Stimulated activated CD4-positive, alpha-beta T cell treated with anti-CD3 and anti-CD28 coated beads, Interleukin-1b, Interleukin-23, amount 100 ng/mL, for 24 hours (primary cell): ENCODE measurements at places on chromosomes 2 and 18.

GRCh38 chr2:121150713-121151112 is 134.3 kb downstream of the TFCP2L1 start:
- no peak for DNase-seq

GRCh38 chr2:8022908-8023640 is 658.8 kb upstream of the ID2 start:
- DNase-seq: no peak

- DNase-seq: no peak
These were observed 23.9 kb downstream of the WDFY1 start for GRCh38 chr2:223921204-223921603.

- DNase-seq: no peak
These were observed 41.3 kb downstream of the SCG2 start for GRCh38 chr2:223560749-223561435.

DNA sequence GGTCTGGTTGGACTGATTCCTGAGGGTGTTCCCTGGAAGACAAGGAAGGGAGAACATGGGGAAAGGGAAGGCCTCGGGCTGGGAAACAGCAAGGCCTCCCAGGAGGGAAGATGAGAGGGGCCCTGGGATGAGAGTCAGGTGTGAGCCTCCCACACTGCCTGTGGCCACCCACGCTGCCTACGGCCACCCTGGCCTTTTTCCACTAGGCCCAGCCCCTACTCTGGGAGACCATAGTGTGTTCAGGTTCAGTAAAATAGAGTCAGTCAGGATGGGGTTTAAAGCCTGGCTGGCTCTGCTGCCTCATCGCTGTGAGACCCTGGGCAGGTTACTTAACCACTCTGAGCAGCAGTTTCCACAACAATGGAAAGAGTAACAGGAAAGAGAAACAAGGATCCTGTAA is 47.7 kb upstream of the MAL start:
- no peak for DNase-seq

- no peak for DNase-seq
These were observed 50.9 kb downstream of the ADI1 start for GRCh38 chr2:3468296-3468988.

DNA sequence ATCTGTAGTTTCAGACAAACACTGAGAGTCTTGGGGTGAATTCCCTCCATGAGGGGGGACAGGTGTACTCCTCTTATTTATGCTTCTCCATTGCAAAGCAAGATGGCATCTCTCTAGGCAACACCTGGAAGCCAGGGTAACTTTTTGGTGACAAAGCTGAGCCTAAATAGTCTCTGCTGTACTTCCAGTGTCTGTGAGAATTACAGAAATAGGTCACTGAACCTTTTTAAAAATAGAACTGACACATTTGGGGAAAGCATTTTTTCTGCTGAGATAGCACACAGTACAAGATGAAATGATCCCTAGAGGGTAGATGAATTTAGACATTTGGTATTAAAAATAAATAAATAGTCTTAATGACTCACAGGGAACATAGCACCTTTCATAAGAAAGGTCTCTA is 71.7 kb upstream of the SP3 start:
- no peak for DNase-seq

DNA sequence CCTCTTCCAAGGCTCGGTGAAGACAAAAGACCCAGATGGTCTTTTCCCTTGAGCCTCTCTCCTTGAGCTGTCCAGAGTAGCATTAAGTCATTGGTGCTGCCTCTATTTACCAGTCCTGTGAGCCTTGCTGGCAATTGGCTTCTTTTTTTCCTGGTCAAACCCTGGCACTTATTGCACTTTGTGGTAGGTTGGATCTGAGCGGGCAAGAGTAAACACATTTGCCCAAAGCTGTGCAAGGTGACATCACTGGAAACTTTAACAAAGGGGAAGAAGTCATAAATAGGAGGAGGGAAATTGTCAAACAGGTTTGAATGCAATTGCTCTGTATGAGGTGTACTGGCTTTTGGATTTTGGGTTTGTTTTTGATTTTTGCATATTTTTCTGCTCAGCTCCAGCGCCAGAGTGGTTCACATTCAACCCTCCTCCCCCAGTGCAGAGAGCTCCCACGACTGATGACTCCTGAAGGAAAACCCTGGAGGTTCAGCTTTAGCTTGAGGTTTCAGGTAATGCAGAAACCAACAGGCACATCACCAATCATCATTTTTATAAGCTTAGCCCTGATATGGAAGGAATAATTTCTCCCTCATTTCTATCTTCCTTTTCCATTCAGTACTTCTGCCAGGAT is 8.3 kb downstream of the KCNE4 start:
- no peak for DNase-seq

DNA sequence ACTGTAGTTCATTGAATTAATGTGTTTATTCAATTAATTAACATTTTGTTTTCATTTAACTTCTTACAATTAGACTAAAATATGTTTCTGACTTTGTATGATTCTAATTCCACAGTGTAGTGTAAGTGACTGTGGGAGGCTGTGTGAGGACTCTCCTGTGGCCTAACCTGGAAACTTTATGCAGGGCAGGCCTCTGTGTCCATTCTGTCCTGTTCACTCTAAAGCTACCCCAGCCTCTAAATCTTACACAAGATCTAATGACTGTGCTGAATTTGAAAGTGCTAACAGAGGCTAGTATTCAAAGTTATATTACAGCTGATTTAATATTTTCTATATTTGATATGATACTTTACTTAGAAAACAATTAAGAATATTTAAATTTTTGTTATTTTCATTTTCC is 270.5 kb upstream of the CDH19 start:
- DNase-seq: no peak

DNA sequence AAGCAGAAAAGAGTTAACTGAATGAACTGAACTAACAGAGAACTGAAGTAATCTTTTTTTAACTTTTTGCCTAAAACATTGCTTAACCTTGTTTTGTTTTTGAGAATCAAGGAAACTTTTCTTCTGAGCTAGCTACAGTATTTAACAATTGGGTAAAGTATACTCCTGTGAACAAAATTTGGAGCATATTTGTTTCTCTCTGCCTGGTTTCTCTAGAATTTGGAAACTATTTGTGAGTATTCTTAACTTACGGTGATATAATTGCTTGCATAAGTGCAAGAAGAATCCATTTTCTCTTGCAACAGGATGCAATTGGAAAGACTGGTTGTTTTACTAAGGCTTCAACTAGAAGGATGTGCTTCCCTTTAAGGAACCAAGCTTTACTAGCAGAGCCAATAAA is 65.9 kb upstream of the FAM98A start:
- no peak for DNase-seq

DNA sequence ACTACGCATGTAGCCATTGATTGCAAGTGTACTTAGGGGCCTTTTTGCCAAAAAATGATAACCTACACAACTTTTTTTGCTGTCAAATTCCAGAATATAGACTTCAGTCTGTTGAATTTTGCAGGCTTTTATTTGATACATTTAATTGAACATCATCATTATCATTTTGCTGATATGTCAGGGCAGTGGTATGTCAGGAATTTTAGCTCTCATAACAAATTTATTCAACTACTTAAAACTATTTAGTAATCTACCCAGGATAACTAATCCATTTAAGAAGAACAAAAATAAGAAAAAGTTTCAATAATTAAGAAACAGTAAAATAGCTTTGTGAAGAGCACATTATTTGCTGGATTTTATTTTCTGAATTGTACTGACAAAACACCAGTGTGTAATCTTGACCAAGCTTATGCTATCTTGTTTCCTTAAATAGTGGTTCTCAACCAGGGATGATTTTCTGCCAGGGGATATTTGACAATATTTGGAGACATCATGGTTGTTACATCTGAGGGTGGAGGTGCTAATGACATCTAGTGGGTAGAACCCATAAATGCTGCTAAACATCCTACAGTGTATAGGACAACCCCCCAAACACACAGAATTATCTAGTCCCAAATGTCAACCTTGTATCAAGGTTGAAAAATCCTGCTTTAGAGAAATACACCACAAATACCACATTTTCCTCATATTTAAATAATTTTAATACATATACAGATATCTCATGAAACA is 12.1 kb upstream of the TTN start:
- no peak for DNase-seq

DNA sequence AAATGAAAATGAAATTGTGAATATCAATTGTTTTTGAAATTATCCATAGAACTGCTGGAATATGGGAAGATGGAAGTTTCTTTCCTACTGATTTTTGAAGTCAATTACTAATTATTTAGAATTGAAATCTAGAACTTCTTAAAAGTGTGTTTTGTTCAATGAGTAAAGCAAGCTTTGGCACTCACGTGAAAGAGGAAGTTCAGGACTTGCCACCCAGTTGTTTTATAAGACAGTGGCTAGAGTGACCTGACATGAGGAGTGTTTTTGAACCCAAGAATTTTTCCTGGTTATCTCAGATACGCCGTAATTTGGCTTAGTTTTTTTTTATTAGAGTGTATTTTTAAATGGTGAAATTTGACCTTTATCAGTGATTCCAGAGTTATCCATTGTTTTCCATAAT is 3.5 kb downstream of the MXD1 start:
- no peak for DNase-seq

DNA sequence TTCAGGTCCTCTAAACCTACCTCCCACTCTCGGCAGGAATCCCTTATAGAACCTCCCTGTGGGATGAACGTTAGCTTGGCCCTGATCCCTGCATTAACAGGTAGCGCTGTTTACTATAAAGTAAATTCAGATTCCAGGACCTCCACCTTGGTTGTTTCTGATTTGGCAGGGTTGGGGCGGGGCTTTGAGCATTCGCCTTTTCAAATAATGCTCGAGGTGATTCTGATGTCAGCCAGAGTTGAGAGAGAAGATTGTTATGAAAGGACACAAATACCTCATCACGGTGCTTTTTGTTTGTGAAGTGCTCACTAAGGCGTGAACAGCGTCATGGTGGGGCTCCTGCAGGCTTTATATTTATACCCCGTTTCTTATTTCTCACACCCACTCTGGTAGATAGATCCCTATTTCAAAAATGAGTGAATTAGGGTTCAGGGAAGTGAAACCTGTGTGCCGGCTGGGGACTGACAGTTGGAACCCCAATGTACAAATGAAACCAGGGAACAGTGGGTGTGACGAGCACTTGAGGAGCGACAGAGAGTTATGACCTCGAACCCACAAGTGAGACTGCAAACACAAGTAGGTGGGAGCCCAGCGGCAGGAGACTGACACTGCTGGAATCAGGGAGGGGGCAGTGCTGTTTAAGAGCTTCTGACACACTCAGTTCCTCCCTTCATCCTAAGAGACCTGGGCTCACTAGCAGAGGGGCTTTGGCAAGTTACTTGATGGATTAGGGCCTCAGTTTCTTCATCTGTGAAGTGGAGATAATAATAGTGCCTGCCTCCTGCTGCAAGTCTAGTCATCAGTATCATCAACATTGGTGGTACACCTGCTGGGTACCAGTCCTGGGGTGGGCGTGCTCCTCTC is 14.2 kb upstream of the CXCR4 start:
- DNase-seq: no peak

DNA sequence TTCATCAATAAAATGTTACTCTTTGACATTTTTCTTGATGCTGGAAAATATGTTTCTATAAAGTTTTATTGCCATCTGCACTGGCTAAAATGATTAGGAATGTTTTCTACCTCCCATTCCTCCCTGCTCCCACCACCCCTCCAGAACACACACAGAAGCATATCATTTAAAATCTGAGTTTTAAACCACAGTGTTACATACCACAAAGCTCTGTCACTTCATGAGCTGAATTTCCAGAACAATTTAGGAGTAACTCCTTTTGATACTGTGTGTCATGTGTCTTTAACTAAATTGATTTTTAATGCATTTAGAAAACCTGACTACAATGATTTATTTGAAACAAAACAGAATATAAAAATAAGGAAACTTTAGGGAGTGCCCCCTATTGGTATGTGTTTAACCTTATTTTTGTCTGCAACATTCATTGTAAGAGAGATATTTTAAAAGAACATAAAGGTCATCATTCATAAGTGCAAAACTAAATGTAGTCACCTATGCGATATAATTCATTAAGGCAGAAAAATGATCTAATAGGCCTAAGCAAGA is 52.0 kb downstream of the FEZ2 start:
- no peak for DNase-seq

DNA sequence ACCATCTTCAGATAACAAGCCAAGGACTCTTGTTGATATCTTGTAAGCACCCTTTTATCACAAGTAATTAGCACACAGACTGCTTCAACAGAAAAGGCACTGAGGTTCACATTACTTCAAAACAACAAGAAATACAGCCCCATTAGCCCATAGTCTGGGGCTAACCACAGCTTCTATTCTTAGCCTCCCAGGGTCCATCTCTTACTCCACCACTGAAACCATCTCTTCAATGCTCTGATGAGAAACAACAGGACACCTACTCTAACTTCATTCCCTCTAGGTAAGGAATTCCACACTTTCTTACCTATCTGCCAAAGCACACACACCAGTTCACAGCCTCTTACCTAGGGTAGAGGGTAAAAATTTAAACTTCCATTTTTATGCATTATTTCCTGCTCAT is 26.4 kb upstream of the CYTIP start:
- no peak for DNase-seq

GRCh38 chr2:48817355-48817754 is 61.8 kb upstream of the LHCGR start:
- no peak for DNase-seq

- DNase-seq: no peak
These were observed 63.4 kb downstream of the INPP4A start for GRCh38 chr2:98507891-98508708.

- no peak for DNase-seq
These were observed 20.3 kb downstream of the CHMP1B start for GRCh38 chr18:11871501-11871900.

GRCh38 chr2:120454654-120455385 is 108.9 kb downstream of the INHBB start:
- DNase-seq: no peak

DNA sequence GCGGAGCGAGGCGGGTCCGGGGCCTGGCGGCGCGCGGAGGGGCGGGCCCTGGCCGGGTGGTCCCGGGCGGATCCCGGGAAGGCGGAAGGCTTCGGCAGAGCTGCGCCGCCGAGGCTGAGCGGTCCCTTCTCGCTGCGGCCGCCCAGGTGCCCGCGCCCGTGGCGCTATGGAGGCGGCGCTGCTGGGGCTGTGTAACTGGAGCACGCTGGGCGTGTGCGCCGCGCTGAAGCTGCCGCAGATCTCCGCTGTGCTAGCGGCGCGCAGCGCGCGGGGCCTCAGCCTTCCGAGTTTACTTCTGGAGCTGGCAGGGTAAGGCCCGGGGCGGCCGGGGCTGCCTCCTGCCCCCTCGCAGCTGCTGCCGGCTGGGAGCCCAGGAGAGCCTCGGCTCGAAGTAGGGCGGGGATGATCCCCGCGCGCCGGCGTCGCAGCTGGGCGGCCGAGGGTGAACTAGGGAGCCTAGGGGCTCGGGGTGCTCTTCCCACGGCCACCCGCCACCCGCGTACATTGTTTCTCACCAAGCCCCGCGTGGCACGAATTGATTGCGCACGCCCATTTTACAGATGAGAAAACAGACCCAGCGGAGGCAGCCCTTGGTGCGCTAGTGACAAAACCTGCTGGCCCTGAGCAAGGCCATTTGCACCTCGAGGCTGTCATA is at the start of gene SLC66A3:
TSS of gene SLC66A3 (plus strand) at position 87 of the 655 bp plus-strand sequence. CDS start at position 167, 80 bp downstream.
- DNase-seq: peak; percentile 13

DNA sequence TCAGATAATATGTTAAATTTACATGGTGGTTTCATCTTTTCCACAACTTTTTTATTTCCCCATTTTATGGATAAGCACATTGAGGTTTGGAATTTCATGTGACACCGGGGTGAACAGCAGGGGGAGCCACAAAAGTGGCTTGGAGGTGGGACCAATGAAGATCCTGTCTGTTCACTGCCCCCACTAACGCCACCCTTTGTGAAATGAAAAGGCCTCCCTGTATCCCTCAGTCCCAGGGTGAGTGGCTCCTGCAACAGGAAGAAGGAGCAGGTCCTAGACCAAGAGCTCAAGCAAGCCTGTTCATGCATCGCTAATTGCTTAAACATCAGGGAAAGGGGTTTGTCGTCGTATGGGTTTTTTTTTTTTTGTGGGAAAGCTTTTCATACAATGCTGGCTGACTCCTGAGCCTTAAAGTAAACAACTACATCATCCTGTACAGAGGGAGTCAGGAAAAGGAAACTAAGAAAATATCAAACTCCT is 267.8 kb upstream of the EPAS1 start:
- DNase-seq: no peak
